ENCODE measurements at places on chromosomes 13 and 19.

- DNase-seq = no peak
Observed at GRCh38 chr13:107753748-107754147, 461.6 kb downstream of the LIG4 start.

GRCh38 chr19:12000152-12000981, 35.1 kb downstream of the ZNF433 start:
- DNase-seq = no peak

GRCh38 chr13:109369353-109370052, 416.9 kb downstream of the IRS2 start:
- DNase-seq = no peak

DNA sequence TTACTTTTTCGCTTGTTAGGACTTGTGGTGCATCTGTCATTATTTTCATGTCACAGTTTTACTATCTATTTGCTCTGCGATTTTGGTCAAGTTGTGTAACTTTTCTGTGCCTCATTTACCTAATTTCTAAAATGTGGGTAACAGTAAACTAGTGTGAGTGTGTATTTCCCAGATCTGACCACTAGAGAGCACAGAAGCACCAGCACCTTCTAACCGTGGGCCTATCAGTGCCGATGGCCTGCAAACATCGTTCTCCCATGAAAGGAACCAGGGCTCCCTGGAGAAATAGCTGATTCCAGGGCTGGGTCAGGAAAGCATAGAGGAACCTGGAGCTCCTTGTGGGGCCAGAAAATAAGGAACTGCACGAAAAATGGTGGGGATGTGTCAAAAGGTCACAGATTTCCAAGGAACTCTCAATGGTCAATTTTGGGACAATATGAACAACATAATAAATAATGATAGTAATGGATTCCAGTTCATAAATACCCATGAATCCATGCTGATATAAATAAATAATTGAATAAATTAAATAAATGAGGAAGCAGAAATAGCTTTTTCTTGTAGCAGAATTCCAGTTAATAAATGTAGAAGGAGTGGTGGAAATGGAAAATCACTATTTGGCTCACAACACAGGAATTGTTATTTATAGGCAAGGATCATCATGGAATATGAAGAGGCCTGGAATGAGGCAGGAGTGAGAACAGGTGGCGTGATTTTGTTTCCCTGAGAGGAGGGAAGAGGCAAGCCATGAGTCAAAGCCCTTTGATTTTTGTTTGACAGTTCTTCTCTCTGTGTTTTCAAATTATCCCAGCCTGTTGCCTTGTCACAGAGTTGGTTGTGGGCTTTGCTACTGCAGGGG, 31.1 kb downstream of the CEACAM8 start:
- peak; percentile 34 for DNase-seq

DNA sequence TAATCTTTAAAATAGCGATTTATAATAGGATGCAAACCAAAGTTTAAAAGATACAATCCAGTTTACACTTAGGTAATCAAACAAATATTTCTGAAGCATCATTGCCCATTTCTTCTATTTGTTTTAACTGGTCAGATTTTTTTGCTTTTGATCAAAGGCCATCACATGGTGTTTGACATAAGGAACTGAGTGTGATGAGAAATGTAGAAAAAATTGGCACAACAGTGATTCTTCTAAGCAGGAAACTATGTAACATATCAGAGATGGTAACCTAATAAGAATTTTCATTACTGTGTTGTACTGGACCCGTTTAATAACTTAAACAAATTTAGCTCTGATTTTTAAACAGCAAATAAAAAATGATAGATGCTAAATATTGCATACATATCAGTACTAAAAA, 644.7 kb upstream of the KLF12 start:
- no peak for DNase-seq

DNA sequence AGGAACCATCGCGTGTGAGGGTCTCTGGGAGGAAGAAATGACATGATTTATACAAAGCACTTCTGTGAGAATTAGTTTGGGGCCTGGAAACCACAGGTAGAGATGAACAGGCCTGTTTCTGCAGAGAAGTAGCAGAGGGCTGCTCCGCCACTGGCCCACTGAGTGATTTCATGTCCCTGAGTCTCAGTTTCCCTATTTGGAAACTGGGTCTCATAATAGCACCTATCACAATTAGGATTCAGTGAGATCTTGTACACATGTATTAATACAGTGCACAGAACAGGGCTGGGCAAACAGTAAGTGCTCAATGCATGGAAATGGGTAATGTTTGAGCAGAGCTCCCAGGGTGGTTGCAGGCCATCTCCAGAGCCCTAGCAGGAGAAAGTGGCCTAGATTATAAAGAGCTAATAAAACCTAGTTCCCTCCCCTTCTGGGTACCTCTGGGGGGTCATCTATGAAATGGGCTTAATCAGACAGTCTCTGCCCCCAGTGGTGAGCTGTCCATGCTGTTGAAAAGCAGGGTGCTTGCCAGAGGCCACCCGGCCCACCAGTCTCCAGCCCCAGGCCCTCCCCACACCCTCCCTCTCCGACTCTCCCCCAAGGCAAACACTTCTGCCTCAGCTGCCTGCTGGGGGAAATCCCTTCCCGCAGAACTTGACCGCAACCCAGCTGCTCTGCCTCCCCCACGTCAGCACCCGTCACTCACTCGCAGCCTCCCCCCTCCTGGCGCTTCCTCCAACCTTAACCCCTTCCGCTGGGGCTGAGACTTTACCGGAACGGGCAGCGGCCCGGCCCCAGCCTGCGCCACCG, 4.5 kb downstream of the BCL3 start:
- peak; percentile 39 for DNase-seq

DNA sequence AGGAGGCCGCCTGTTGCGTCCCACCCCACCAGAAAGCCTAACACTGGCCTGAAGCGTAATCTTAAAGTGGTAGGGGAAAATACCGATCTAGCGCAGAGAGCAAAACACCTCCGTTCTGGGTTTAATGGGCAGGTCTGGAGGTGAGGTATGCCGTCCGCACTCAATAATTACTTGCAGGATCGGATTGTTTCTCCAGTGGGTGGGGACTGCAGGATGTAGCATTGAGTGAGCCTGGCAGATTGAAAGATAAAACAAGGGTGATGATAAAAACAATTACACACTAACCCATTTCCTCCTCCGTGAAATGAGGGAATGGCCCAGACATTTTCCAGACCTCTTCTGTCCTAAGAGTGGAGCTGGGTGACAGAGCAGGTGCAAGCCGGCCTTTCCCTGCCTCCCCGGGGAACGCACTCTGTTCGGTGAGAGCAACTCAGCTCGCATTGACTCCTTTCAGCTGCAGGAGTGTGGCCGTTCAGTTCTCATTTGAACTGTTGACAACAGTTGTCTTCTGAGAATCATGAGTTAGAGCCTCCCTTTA, 110.2 kb upstream of the DOCK9 start:
- DNase-seq = peak; percentile 71

DNA sequence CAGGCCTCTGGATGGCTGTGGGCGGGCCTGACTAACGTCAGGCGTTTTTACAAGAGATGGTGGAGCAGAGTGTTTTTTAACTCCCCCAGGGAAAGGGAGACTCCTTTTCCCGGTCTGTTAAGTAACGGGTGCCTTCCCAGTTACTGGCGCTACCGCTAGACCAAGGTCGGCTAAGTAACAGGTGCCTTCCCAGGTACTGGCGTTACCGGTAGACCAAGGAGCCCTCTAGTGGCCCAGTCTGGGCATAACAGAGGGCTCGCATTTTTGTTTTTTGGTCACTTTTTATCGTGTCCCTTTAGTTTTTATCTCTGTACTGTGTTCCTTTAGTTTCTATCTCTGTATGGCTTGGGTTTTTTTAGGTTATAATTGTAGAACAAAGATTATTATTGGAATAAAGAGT, 10.0 kb downstream of the ZNF383 start:
- DNase-seq = peak; percentile 14

GRCh38 chr19:29533578-29534544, 8.1 kb downstream of the VSTM2B start:
- no peak for DNase-seq

DNA sequence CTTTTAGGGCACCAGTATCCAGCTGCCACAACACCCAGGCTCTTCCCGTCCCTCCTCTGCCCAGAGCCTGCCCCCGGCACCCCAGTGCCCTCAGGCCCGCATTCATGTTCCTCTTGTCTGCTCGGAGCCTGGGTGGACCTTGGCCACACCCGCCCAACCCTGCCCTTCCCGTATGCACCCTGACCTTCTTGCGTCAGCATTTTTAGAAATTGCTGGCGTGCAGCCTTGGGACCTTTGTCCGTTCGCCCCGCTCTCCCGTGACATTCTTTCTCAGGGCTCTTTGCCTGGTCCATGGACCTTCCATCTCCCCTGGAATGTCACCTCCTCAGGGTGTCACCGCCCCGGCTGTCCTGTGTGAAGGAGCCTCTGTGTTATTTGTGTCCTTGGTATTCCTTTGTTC, 7.6 kb downstream of the NUCB1 start:
- DNase-seq = no peak

DNA sequence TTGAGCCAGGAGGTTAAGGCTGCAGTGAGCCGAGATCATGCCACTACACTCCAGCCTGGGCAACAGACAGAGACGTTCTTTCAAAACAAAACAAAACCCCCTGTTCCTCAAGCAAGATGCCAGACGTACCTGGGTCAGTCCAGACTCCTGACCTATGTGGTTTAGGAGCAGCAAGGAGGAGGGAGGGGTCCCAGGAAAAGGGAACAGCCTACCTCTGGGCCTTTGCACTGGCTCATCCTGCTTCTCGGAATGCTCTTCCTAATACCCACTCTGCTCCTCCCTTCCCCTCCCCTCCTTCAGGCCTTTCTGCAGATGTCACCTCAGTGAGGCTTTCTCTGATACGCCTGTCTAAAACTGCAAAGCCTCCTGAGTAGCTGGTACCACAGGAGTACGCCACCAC, 9.5 kb downstream of the RINL start:
- DNase-seq = no peak

GRCh38 chr19:17846146-17846545, 1.6 kb downstream of the JAK3 start:
- no peak for DNase-seq

- no peak for DNase-seq
Observed at GRCh38 chr13:73481886-73482445, 423.2 kb downstream of the KLF5 start.

GRCh38 chr19:28933039-28933438, 279.9 kb downstream of the UQCRFS1 start:
- DNase-seq = no peak

DNA sequence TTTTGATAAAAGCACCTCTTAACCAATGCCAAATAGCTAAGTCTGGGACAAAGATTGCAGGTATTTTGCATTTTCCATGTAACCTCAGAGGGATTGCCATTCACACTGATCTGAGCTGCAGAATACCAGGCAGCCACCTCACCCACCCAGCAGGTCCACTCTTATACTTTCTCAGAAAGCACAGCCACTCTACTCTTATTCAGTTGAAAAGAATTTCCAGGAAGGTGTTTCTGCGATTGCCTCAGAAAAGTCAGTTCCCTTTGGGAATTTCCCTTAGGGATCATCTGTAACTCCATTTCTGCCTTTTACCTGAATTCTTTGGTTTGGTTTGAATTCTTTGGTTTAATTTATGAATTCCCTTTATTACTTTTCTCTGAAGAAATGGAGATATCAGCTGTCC, 904 bp upstream of the ALOX5AP start:
- no peak for DNase-seq

DNA sequence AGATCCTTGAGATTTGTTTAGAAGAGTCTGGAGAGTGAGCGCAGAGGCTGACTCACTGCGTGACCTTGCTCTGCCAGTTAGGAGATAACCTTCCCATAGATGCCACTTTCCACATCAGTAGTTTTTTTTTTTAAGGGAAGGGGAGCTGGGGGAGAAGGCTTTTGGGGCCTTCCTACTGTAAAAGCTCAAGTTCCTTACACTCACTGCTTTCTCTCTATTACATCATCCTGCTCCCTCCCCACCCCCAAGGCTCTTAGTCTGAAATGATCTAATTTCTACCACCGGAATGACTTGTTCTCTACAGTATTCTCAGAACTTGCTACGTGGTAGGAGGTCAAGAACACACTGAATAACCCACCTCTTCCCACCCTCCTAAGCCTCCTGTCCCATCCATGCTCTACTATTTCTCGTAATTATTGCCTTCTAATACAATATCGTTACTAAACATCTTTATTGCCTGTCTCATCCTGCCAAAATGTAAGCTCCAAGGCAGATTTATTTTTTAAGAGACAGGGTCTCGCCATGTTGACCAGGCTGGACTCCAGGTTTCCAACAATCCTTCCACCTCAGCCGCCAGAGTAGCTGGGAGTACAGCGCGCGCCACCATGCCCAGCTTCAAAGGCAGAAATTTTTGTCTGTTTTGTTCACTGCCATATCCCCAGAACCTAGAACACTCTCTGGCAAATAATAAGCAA, 1.2 kb downstream of the LONP1 start:
- DNase-seq = no peak

- DNase-seq = peak; percentile 70
Observed at GRCh38 chr13:38582133-38582532, 104.7 kb upstream of the FREM2 start.

- no peak for DNase-seq
Observed at GRCh38 chr19:23916991-23917390, 2.3 kb downstream of the ZNF726 start.

- no peak for DNase-seq
Observed at GRCh38 chr19:13881251-13881691, 4.3 kb downstream of the NANOS3 start.

DNA sequence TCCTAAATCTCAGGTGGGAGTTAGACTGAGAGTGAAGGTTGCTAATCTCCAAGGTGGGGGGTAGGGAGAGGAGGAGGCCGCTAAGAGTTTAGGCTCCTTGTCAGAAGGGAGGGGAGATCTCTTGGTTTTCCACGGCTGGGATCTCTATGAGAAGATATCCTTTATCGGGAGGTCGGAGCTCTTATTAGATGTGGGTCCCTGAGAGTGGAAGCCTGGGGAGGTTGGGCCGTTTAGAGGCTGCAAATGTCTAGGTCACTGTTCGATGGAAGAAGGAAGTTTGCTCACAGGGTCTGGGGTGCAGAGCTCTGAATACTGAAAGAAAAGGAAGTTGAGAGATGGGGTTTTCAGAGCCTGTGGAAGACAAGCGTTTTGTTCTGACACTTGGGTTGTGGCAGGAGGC, 3.8 kb downstream of the MYADM start:
- DNase-seq = no peak

DNA sequence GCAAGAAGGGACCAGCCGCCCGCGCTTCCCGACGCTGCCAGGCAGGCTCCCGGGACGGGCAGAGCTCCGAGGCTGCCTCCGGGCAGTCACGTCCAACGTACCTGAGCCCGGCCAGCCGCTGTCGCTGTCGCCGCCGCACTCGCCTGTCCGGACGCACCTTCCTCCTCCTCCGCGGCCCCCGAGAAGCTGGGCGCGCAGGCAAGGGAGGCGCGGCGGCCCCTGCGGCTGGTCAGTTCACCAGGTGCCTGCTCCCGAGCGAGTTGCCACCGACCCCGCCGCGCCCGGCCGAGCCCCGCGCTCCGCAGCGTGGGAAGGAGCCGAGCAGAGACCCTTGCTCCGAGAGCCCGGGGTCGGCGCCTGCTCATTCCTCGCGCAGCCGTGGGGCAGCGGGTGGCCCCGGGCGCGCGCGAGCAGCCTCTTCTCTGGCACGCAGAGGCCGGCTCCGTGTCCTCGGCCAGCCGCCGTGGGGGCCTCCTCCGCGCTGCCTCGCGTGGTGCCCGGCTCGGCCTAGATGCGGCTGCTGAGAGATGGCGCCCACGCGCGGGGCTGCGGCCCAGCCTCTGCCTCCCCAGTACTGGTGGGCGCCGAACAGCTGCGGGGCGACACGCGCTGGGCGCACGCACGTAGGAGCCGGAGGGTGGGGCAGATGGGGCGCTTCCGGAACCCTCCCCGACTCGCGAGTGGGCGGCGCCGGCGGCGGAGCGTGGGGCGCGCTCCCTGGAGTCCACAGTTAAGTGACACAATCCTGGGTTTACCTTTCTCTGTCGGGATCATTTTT, 419.4 kb downstream of the UQCRFS1 start:
- DNase-seq = peak; percentile 51

All from NCI-H345 (cell line).